Large intestine (tissue), 12 donors: ENCODE measurements at places on chromosomes 6 and 20. TPM values are rescaled to one million over a fixed set of nuclear protein-coding genes. Genes with fewer than 3 reads are reported as not detected.

DNA sequence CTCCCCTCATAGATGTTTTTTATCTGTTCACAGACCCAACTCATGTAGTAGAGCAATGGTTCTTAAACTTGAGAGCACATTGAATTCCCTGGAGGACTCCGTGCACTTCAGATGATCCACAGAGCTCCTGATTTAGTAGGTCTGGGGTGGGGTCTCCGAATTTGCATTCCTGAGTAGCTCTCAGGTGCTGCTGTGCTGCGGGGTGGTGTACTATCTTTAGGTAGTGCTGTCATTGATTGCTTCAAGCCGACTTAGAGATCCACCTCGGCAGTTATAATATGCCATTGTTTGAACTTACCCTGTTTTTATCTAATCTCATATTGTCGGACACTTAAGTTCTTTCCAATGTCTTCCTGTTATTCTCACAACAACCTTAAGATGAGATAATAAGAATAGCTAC, 45.0 kb downstream of the BMP2 start:
- DNase-seq = no peak
- no peaks in the 10 kb centered on the region for H3K36me3 ChIP-seq
- H3K27ac ChIP-seq = no peak overlapping the region
- H3K4me3 ChIP-seq = no peak overlapping the region
- no peaks in the 10 kb centered on the region for H3K4me1 ChIP-seq

- H3K4me3 ChIP-seq = no peak overlapping the region
- no peak overlapping the region for H3K27ac ChIP-seq
- no peaks in the 10 kb centered on the region for H3K4me1 ChIP-seq
- H3K36me3 ChIP-seq = peaks cover 28% of the 10 kb centered on the region
- no peak for DNase-seq
Measured at GRCh38 chr6:132780770-132781371, 17.6 kb downstream of the SLC18B1 start.

The TCF15 gene
- 0.64 TPM for polyA plus RNA-seq

DNA sequence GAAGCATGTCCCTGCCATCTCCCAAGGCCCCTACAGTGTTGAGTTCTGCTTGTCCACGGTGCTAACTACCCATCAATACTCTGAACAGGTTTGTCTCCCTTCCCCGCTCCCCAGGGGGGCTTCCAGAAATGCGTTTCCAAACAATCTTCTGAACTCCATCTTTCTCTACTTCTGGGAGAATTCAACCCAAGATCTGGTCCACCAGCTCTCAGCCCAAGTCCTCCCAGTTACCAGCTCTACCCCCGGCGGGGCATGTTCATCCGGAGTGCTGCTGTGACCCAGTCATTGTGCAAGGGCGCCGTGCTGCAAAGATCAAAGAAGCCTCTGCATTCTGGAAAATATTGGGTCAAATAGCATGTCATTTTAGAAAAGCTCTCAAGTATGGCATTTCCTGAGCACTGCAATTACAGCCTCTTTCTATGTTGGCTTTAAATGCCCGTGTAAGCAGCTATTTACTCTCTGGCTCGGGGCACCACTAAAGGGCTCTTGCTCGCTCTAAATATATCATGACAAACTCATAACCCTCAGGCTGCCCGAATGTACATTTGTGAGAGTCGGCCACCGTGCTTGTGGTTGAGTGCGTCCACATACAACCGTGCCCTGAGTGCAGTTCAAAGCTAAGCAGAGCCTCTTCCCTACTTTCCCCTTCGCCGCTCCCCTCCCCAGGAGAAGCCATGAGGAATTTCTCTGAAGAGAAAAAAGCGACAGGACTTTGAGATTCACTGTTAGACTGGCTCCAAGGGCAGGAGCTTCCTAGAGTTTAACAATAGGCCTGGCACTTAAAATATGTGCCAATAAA, 71.6 kb downstream of the BANF2 start:
- no peaks in the 10 kb centered on the region for H3K4me1 ChIP-seq
- no peak overlapping the region for H3K27ac ChIP-seq
- no peaks in the 10 kb centered on the region for H3K27me3 ChIP-seq

DNA sequence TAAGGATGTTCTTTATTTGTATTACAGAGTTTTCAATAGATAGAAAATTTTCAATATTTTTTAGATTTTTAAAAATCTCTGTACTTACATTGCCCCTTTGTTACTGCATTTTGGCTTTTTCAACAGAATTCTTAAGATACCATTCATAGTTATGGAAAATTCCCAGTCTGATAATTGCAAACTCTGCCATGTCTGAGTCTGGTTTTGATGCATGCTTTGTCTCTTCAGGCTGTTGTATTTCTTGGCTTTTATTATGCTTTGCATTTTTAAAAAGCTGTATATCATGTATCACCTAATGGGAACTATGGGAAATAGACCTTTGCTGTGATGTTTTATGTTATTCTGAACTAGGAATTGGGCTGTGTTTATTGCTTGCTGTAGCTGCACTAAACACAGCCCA, 898.9 kb upstream of the ADGRB3 start:
- H3K27me3 ChIP-seq = no peaks in the 10 kb centered on the region
- no peaks in the 10 kb centered on the region for H3K36me3 ChIP-seq
- DNase-seq = no peak
- H3K27ac ChIP-seq = no peak overlapping the region

The PRR18 gene
- polyA plus RNA-seq = 11.3 TPM

GRCh38 chr6:88520445-88520844, 354.3 kb upstream of the CNR1 start:
- H3K4me1 ChIP-seq = no peaks in the 10 kb centered on the region
- DNase-seq = no peak
- no peaks in the 10 kb centered on the region for H3K36me3 ChIP-seq
- H3K27me3 ChIP-seq = no peaks in the 10 kb centered on the region
- no peak overlapping the region for H3K4me3 ChIP-seq

DNA sequence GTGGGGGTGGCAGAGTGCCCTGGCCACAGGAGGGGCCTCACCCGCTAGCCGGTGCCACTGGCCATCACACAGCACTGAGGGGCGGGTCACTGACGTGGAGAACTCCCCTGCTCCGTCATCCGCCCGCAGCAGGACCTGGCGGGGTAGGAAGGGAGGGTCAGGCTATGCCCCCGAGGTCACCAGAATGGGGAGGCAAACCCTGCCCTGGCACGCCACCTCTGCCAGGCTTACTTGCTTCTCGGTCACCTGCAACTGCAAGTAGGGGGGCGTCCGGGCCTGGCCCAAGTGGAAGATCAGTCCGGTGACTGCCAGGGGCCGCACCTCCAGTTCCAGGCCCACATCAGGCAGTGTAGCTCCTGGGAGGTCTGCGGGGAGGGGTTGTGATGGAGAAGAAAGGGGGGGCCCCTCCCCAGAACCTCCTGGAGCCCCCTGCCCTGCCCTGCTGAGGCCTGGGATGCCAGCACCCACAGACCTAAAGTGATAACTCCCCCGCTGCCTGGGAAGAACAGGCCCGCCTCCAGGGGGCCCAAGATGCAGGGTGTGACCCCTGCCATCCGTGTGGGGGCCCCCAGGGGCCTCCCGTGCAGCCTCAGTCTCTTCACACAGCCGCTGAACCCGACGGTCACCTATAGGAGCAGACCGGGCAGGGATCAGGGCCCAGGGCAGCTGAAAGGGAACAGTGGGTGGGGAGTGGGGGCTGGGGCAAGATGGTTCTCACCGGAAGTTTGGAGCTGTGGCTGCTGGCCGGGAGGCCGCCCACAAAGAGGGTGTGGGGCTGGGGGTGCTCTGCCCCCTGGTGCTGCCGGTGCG, 7.4 kb downstream of the ADRM1 start:
- peaks cover 4% of the 10 kb centered on the region for H3K4me1 ChIP-seq
- H3K36me3 ChIP-seq = peaks cover 75% of the 10 kb centered on the region
- H3K27me3 ChIP-seq = no peaks in the 10 kb centered on the region
- no peak for DNase-seq
- H3K4me3 ChIP-seq = no peak overlapping the region
- no peak overlapping the region for H3K27ac ChIP-seq

The PRPH2 gene
- polyA plus RNA-seq = 1.5 TPM

The CEP57L1 gene
- polyA plus RNA-seq = 14.3 TPM

DNA sequence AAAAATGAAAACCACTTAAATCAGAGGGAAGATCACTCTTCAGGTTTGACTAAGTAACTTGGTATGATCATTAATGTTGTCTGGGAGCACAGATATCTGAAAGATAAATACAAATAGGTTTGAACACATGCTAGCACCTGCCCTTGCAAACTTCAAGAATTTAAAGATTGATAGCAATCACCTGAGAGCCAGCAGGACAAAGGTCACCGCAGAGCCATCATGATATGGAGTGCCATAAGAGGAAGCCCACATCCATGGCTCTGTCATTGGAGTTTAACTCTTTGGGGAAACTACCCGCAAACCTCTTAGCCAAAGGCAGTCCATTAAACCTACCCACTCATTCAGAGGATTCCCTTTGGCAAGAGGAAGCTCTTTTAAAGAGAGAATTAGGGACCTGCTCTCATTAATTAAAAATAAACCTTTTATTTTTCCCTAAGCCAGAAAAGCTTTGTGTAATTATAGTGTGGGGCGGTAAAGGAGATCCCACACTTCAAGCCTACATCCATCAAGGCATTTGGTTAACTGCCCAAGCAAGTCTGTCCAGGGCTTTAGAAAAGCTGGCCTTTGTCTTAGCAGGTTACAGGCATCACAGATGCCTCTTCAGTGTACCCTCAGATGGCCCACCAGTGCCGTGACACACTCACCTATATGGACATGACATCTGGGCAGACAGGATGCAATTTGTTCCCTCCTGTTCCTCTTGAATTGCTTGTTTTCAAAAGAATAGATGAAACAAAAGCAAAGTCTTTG, 73.0 kb downstream of the SASH1 start:
- no peaks in the 10 kb centered on the region for H3K36me3 ChIP-seq
- no peaks in the 10 kb centered on the region for H3K4me1 ChIP-seq
- no peaks in the 10 kb centered on the region for H3K27me3 ChIP-seq
- H3K4me3 ChIP-seq = no peak overlapping the region

- no peaks in the 10 kb centered on the region for H3K36me3 ChIP-seq
- H3K4me3 ChIP-seq = no peak overlapping the region
- H3K27ac ChIP-seq = no peak overlapping the region
- peaks cover 6% of the 10 kb centered on the region for H3K4me1 ChIP-seq
- no peaks in the 10 kb centered on the region for H3K27me3 ChIP-seq
Measured at GRCh38 chr20:53941680-53942471, 128.5 kb downstream of the BCAS1 start.
